ENCODE measurements at places on chromosomes 1 and 21.

GRCh38 chr1:114078116-114078515, 75.6 kb downstream of the SYT6 start:
- DNase-seq, result no peak

DNA sequence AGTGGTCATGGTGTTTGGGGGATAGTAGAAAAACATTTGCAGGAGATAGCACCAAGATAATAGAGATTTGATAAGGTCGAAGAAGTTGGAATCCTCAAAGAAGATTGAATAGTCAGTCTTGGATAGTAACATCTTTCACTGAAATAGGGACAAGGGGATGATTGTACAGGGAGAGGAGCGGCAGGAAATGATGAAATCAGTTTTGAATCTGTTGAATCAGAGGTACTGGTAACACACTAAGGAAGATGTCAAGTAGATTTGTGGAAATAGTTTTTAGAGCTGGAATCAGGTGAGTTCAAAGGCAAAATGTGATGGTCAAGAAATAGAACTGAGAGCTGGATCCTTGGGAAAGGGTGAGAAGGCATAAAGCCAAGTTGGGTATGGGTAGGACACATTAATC, 26.5 kb downstream of the CAP1 start:
- DNase-seq, result no peak

DNA sequence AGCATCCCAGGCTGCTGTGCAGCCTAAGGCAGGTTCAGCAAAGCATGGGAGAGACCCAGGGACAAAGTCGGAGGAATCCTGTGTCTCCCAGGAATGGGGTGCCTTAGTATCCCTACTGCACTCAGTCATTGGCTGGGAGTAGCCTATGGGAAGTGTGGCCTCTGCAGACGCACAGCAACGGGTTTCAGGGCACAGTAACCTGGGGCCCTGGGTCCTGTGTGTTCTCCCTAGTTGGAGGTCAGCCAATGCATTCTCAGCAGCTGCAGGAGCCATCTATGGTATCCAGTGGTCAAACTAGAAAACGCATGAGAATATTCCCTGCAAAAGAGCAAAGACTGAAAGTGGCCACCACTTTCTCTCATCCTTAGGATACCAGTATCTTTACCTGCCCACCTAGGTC, 13.7 kb upstream of the C1orf21 start:
- no peak for DNase-seq

DNA sequence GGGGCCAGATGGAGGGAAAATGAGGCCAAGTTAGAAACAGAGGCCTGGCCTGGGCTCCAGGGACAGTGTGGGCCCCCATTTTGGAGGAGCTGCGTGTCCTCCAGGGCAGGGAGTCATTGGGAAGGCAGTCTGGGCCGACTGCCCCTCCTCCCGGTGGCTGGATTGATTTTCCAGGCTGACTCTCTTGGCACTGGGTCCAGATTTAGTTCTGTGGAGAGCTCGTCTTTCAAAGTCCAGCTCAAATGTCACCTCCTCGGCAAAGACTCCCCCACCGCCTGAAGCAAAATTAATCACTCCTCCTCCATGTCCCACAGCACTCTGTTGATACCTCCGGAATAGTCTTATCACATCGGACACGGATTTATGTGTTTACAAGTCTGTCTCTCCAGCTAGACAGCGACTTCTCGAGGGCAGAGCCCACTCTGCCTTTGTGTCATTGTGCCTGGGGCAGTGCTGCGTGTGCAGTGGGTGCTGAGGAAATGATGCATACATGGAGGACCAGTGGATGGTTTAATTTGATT, 175.1 kb downstream of the CAMTA1 start:
- peak; percentile 52 for DNase-seq

DNA sequence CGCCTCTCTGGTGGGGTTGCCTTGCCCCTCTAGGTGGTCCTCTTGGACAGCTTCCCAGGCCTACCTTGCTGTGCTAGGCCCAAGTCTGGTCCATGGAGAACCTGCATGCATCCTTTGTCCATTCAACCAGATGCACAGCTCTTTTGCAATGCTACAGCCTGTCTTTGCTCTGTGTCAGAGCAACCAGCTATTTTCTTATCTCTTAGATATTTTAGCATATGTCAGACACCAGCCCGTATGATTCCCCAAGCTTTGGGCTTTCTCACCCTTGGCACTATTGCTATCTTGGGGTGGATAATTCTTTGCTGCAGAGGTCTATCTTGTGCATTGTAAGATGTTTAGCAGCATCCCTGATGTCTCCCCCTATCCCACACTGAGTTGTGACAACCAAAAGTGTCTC, 32.3 kb downstream of the TNN start:
- DNase-seq, result no peak

DNA sequence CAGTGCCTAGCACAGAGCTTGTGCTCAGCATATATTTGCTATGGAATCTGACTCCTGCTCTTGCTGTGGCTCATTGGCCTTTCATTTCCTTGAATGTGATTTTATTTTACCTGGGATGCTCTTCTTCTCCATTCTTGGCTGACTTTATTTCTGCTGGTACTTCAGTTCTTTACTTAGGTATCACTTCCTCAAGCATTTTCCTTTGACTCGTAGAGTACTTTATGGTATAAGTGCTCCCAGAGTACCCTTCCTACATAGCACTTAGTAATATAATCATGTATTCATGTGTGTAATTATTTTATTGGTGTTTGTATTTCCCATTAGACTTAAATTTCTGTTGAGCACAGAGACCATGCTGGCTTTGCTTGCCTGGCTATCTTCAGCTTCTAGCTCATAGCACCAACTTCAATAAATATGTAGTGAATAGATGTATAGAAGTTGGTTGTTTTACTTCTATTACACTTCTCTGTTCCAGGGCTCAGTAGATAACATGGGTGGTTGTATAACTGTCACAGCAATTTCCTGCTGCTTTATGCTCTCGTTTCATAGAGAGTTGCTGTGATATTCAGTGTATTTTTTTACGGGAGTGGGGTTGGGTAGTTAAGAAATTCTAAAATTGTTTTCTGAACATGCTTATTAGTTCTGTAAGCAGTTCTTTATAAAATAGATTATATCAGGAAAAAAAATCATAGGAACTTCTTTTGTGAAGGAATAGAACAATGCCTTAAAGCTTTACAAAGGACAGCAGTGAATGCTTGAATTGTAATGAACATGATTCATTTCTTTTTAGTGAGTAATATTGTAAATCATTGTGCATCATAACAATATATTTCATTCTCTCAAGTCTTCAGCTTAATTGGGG, 112.2 kb downstream of the NEK7 start:
- DNase-seq, result no peak

- no peak for DNase-seq
These were observed 9.9 kb downstream of the SEC16B start for GRCh38 chr1:177959811-177960515.

- no peak for DNase-seq
These were observed 348.7 kb downstream of the CHRM3 start for GRCh38 chr1:239735111-239735510.

- DNase-seq, result no peak
These were observed 430.6 kb upstream of the DAB1 start for GRCh38 chr1:57854436-57854835.

GRCh38 chr1:23466423-23466989, 17.5 kb downstream of the ASAP3 start:
- no peak for DNase-seq

GRCh38 chr1:192571668-192572067, 3.9 kb upstream of the RGS1 start:
- DNase-seq, result no peak

DNA sequence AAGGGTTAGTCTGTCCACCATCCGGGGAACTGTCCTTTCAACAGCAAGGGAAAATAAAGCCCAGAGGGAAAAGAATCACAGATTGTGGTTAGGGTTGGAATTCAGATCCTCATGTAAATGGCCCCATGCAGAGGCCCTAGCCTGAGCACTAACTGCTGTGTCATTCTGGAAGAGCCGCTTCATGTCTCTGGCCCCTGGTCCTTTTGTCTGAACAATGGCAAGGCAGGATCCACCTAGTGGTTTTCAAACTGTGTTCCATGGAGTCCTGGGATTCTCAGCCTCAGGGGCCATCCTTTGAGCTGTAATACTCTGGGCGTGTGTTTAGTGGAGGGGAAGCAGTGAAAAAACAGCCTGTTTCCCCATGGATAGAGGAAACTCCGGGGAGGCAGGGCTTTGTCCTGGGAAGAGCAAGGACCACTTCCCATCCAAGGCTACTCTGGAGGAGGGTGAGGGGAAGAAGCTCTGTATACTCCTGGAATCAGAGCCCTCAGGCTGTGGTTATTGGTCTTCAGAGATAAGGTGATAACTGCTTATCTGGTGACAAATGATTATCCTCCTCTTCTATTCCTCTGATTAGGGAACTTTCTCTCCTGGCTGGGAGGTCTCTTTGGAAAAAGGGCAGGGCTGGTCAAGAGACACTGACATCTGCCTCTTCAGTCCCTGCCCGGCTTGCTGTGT, 19.2 kb downstream of the PAX7 start:
- DNase-seq, result no peak

GRCh38 chr21:16534408-16535101, 804.8 kb downstream of the USP25 start:
- peak; percentile 81 for DNase-seq

GRCh38 chr1:68473060-68473459, 23.3 kb upstream of the RPE65 start:
- no peak for DNase-seq

GRCh38 chr1:41977326-41977725, 58.6 kb upstream of the HIVEP3 start:
- peak; percentile 24 for DNase-seq

DNA sequence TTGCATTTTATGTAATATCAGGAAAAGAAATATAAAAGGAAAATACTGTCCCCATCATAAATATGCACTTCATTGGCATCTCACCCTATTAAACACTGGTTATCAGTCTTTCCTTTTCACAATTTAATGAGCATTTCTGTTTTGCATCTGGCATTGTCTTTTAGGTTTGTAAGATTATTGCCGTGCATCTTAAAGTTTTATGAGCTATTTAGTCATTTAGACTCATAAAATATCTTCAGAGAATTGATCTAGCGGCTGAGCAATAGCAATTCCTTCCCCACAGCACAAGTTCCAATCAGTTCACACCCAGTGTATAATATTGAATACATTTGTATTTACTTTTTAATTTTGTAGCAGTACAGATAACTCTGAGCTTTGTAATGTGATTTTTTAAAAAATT, 112.3 kb upstream of the C1orf105 start:
- DNase-seq, result no peak

GRCh38 chr1:77796695-77797405, 17.4 kb downstream of the MIGA1 start:
- DNase-seq, result no peak

- DNase-seq, result no peak
These were observed 220.6 kb upstream of the PLD5 start for GRCh38 chr1:242745079-242745478.

- DNase-seq, result no peak
These were observed 82.8 kb downstream of the GLUL start for GRCh38 chr1:182308826-182309225.

GRCh38 chr1:64623750-64624191, 121.1 kb upstream of the RAVER2 start:
- DNase-seq, result no peak

GRCh38 chr1:53740621-53741105, 1.7 kb upstream of the GLIS1 start:
- no peak for DNase-seq

DNA sequence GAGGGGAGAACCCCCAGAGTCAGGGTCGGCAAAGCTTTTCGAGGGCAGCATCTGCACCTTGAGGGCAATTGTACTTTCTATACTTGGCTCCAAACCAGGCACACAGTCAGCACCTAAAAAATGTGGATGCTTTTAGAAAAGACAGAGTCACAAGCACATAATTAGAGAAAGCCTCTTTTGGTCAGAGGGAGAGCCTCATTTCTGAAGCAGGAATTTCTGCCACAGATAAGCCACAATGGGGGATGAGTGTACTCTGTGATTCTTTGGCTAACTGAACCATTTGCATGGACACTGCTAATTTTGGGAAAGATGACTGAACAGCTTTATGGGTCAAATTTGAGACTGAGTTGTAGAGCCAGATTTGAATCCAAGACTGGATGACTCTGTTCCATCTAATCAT, 635.7 kb downstream of the KIF26B start:
- no peak for DNase-seq

DNA sequence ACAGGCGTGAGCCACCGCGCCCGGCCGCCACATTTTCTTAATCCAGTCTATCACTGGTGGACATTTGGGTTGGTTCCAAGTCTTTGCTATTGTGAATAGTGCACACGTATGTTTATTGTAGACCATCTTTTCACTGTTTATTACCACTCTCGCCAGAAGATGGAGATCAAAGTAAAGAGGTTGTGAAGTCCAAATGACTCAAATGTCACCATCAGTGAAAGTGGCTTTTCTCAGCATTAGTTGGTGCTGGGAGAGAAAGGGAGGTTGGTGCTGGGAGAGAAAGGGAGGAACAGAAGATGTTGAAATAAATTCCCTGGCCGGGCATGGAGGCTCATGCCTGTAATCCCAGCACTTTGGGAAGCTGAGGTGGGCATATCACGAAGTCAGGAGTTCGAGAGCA, 10.4 kb upstream of the UHMK1 start:
- DNase-seq, result no peak

DNA sequence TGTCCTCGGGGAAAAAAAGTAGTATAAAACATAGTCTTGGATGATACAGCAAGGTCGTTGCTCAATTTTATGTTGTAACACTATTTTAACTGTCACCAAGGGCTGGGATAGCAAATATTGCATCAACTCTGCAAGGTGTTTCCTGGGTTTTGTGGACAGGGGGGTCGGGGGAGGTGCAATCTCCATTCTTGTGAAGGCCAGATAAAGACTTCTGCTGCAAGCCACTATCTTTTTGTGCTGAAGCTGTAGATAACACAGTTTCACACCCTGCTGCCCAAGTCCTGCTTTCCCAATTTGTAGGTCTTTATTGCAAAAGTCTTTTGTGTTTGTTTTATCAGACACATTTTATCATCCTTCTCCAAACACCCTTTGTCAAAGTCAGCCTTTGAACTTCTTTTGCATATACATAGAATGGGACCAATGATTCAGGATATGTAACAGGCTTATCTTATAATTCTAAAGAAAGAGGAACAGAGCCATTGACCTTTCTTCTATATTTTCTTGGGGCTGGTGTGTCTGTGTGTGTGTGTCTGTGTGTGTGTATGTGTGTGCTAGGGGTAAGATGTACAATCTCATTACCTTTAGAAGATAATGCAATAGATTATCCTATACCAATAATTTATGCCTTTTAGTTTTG, 140.6 kb downstream of the RUNX1 start:
- no peak for DNase-seq

DNA sequence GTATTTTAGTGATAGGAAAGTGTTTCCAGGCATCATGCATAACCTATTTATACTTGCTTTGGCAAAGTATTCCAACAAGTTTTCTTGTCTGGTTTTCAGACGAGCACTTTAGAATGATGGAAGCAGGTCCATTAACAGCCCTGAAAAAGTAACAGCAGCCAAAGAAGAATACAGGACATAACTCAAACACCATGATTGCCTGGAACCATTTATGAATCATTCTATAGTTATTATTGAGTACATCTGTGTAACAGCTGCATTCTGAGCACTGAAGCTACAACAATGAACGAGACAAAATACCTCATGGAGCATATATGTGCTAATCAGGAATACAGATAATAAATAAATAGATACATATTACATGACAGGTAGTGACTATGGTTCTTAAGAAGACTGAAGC, 12.6 kb downstream of the IL10RB start:
- no peak for DNase-seq

Data from DMS79 (cell line).